Lower leg skin (tissue), 4 donors: ENCODE measurements at places on chromosomes 11 and 22.

DNA sequence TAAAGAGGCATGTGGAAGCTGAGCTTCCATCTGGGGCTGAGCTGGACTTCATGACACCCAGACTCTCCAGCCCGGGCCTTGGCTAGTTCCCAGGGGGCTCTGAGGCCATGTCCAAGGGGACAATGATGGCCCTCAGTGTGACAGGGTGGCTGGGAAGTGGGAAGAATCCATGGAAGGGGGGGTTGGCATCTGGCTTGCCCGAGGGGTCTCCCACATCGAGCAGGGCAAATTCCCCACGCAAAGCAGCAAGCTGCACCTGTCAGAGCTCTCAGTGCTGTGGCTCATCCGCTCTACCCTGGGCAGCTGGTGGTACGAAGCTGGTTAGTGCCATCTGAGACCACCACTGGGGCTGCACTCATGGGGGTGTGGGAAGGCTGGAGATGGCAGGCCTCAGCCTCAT lies 9.4 kb upstream of the AP1B1 start:
- DNase-seq = no peak

DNA sequence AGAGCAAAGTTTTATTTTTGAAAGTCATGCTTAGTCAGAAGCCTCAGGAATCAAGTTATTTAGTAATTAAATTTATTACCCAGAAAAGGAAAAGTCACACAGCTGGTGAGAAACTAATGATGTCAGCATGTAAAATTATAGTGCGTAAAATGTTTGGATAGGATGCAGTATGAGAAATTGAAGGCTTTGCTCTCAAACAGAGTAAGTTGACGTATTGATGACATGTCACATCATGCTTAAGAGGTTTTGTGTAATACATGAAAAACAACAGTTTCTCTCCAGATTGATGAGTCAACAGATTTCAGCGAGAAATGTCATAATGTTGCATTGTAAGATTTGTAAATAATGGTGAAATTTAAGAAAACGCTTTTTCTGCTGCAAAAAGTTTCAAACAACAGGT lies 769.8 kb downstream of the METTL15 start:
- DNase-seq = no peak

DNA sequence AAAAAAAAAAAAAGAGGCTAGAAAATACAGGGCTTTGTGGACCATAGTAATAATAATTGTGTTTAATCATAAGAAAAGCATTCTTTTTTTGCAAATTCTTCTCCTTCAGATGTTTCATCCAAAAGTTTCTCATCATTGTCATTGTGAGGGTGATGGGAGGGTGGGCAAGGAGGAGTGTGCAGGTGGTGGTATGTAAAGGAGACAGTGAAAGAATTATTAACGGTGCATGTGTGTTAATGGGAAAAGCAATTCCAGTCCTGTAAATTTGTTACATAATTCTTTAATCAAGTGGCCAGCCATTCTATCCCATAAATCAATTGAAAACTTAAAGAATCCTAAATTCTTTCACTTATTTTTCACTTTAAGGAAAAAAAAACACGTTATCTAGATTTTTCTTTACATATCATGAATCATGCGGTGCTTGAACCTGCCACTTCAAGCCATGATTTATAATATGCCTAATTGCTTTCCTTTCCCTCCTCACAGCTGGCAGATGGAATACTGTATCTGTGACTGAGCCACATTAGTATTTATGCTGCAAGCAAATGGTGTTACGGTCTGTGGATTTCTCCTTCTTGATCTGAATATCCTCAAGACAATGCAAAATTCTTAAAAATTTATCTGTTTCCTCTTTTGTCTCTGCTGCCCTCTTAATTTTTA lies 318.5 kb downstream of the JRKL start:
- no peak for DNase-seq

DNA sequence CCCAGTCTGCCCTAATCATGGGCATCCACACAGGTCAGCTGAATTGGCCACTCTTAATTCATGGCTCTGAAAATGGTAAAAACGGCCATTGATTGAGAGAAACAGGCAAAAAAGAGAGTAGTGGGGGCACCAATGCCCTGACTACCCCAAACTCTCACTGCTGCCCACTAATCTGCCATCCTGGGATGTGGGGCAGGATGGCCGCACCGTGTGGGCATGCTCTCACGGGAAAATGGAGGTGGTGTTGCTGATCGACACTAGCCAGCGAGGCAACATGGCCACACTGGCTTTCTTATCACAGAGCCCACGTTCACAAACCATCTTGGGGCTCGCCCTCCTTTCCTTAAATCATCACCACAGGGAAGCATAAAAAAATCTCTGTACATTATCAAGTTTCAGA lies 11.2 kb upstream of the TUB start:
- peak; percentile 43 for DNase-seq

DNA sequence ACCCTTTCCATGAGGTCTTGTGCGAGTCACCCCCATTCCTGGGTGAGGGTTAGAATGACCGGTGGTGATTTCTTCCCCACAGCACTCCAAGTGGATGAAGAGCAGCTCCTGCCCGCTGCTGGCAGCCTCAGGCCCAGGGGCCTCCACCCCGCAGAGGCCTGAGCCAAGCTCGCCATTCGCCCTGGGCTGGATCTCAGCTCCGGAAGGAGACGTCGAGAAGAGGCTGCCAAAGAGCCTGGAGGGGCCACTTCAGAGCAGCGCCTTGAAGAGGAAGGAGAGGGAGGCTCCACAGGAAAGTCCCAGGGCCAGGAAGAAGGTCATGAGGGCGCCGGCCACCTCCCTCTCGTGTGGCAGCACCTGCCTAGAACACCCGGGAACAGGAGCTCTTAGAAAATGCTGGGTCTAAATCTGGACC lies 8.4 kb downstream of the SLC29A2 start:
- DNase-seq = no peak
